MG63 (cell line): ENCODE measurements at places on chromosomes 3 and 15.
A peak's percentile ranks its signal among the peaks of the same experiment; 100 is the strongest.

DNA sequence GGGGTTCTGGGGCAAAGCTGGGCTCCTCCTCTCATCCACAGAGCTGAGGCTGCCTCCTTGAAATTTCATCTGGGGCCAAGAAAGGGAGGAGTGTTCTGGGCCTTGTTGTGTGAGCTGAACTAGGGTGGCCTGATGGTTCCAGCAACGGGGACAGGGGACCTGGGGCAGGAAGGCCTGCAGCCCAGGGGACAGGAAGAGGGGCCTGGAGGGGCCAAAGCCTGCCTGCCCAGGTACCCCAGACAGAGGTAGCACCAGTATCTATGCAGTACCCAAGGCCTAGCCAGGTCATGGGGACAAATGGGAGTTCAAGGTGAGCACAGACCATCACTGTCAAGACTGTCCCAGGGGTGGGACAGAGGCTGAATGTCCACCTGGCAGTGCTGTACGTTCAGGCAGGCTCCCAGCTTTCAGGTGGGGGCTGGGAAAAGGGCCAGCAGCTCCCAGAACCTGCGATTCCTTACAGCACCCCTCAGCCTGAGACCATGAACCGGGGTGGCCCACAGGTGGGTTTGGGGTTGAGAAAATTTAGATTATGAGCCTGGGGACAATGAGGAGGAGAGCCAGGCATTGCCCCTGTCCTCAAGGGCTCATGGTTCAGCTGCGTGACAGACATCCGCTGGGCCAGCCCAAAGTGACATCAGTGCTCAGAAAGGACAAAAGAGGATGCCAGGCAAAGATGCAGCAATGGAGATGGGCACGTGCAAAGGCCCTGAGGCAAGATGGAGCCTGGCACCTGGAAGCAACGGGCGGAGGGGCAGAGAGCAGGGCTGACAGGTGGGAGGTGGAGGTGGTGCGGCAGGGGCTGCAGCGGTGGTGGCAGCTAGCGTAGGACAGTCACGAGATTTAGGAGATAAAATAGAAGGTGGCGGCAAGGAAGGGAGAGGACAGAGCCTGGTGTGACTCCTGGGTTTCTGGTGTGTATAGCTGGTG, 28.0 kb downstream of the PSTPIP1 start:
- DNase-seq = no peak

DNA sequence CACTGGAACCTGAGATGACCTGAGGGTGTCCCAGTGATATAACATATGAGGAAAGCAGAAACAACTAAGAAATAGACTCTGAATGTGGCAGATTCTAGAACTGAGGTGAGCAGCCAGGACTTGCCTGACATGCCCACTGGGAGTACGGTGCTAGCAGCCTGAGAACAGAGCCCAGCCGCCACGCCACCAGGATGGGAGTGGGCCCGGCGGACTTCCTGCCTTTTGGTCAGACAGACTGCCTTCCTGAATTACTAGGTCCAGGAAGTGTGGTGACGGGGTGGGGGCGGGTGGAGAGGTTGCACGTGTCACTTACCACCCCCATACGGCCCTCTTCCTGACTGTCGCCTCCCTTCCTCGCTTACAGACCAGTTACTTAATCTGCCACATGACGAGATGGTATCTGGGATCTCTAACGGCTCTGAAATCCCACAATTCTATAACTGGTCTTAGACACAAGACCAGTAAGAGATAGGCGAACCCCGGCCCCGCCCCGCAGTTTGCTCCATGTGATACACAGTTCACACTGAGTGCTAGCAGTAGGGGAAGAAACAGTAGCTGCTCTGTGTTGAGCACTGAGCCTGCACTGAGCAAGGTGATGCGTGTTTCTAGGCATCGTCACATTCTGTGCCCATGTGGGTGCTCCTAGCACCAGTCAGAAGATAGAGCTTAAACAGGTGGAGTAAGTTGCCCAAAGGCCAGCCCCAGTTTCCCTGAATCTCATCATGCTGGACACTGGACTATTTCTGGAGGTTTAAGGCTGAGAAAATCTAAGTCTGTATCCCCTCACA, 95.7 kb downstream of the CPN2 start:
- DNase-seq = no peak

DNA sequence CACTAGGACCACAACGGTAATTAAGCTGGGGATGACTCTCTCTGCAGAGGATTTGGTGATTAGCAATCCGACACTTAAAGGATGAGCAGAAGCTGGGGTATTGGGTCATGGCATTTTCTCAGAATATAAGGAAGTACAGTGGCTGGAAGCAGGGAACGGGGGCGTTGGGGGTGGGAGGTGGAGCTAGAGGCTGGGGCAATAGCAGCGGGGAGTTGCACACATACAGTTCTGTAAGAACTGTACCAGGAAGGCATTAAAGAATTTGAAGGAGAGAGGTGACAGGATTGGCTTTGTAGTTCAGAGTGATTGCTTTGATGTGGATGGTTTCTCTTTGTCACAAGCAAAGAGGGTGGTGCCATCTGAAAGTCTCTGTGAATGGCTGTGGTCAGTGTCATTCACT, 28.2 kb downstream of the PSMD6 start:
- DNase-seq = no peak

DNA sequence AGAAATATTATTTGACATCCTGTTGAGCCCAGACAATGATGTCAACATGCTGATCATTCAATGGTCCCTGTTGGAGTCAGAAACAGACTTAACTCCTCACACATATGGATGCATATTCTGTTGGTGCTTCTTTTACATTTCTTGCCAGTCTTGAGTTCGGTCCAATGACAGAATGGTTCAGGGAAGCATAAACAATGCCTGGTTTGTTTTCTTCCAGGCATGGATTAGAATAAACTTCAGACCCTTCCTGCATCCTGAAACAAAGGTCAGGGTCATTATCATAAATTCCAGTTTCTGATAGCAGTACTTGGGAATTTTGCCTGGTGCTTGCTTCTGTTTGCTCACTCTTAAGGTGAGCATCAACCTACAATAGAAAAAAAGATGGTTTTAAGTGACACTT, 33.3 kb downstream of the BTLA start:
- no peak for DNase-seq

GRCh38 chr15:64017591-64018163, 28.6 kb downstream of the DAPK2 start:
- no peak for DNase-seq

- DNase-seq = peak; percentile 92
Measured at GRCh38 chr3:149473357-149474249, 894 bp upstream of the TM4SF4 start.
